Glomerular endothelial cell (primary cell): ENCODE measurements at places on chromosomes 7 and 10. TPM values are rescaled to one million over a fixed set of nuclear protein-coding genes. Genes with fewer than 3 reads are reported as not detected.

The COL17A1 gene
- total RNA-seq, result 0.06 and 1.0 TPM in 2 replicates

The MCM7 gene
- total RNA-seq, result 31.3 and 55.0 TPM in 2 replicates

The AGMO gene
- total RNA-seq, result not detected in 2 replicates

The KCNH2 gene
- 0.87 TPM in 1 of 2 replicates, not detected in the other for total RNA-seq

The RBM48 gene
- 6.2 and 8.1 TPM in 2 replicates for total RNA-seq

The IFIT1B gene
- total RNA-seq, result not detected in 2 replicates

The REPIN1 gene
- total RNA-seq, result 96.1 and 182 TPM in 2 replicates

The ZPBP gene
- not detected in 2 replicates for total RNA-seq
